ENCODE measurements at places on chromosomes 4 and X.
A peak's percentile ranks its signal among the peaks of the same experiment; 100 is the strongest.

DNA sequence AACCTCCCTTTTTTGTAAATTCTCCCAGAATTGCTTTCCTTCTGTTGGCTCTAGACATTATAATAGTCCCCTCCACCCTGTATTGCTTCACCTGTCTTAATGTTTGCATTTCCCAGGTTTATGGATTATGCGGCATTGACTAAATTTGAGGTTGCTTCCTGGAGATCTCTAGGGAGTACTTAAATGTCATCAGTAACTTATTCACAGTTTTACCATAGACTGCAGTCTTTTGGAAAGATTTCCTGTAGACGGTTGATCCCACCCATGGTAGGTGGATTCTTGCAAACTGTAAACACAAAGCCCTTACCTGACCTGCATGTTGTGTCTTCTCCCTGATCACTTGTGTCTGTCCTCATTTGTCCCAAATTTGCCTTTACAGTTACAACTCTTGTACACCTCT lies 6.2 kb upstream of the NOX1 start:
- DNase-seq: no peak

DNA sequence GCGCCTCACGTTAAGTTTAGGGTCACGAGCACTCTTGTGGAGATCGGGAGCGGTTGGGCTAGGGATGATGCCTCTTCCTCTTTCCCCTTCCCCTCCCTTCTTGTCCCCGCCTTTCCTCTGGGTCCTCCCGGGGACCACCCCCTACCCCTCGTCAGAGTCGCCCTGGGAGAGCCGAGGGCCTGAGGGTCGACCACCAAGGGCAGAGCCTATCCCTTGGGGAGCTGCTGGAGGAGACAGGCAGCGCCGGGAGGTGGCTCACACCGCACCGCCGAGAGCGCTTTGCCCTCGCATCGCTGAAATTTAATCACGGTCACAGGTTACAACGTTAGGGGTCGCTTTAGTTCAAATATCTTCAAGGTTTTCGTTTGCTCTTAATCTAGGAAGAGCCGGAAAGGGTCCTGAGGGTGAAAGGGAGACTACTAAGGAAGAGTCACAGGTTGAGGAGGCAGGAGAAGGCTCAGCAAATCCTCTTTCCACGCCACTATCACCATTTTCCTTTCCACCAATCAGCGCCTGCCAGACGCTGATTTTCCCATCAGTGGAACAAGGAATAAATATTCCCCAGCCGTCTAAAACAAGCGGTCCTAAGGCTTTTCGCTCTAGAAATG lies 528 bp upstream of the SNCA start:
- peak; percentile 54 for DNase-seq

DNA sequence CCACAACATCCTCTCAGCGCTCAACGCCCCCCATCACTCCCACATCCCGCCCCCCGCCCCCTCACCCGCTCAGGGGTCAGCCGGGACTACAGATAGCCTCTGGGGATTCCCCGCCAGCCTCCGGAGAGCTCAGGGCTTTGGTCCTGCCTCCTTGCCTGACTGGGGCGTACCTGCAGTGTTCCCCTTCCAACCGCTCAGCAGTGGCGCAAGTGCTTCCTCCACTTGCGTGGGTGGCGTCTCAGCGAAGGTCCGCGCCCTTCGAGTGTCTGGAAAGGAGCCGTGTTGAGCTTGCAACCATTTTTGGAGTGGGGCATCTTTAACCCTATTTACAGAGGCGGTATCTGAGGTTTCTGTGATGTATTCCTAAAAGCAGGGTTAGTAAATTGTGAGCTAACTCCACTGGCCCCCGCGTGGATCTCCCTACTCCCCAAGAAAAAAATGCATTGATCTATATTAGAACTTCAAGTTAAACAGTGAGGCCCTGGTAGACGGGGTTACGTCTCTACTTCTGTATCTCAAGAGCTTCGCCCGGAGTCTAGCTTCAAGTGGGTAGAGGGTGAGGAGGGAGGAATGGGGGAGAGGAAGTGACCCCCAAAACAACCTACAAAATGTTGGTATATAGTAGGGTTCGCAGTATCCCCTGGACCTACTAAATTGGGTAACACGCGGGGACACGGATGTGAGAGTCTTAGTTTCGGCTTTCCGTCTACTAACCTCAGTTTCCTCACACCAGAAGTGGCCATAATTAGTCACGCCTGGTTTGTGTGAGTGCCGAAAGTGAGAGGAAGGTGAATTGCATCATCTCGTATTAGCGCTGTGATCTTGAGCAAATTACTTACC lies 16.1 kb downstream of the NKX3-2 start:
- peak; percentile 42 for DNase-seq

GRCh38 chrX:115602308-115602707 lies 41.3 kb downstream of the PLS3 start:
- no peak for DNase-seq

GRCh38 chrX:16853537-16853936 lies 16.6 kb downstream of the RBBP7 start:
- no peak for DNase-seq

DNA sequence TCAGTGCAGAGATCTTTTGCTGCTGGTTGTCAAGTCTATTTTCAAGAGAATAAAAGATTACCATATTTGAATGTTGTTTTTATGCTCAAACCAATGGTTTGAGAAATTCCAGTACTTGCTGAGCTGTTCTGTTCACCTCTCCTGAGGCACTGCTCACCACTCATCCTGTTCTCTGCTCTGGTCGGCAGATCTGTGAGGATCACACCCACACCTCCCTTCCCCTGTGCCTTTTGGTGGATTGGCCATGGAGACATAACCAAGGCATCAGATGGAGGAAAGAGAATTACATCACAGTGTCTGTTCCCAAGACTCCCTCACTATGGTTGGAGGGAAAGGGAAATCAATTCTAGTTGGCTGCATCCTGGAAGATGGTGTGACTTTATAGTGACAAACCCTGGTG lies 391.6 kb downstream of the ARHGAP24 start:
- no peak for DNase-seq

DNA sequence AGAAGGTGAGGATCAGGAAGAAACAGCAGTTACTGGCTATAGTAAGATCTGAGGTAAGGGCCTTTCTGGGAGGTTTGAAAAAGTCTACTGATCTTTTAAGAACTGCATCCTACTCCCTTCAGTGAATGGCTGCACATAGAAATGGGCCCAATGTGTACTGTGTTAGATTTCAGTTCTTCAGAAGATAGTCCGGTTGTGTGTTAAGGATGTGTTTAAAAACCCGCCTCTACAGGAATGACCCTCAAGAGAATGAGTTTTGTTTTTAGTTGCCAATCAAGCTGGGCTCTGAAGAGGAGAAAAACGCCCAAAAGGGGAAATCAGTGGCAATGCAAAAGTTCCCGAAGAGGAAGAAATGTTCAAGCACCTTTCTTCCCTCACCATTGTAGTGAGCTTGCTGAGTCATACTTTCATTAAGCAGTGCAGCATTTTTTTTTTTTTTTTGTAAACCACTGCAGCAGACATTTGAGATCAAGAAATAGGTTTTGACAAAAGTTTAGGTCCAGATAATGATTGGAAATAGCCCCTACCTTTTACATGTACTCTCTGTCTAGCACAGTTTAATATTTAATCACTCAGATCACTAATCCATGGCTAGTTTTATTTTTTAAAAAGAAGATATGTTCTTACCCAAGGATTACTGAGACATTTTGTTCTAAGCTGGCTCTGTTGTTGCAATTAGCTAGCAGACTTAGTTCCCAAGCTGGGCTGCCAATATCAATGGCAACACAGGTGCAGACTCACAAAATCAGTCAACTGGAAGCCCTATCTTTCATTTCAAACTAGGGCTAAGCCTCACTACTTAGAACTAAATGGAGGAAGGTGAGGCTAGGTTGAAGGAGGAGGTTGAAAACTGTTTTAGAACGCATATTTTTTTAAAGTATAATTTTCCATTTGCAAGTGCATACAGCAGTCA lies 7.0 kb upstream of the TRPC5OS start:
- DNase-seq: no peak

- peak; percentile 31 for DNase-seq
Observed at GRCh38 chrX:130378024-130378669, 7.3 kb downstream of the GPR119 start.

Measured in SK-N-SH (cell line).